ENCODE measurements at places on chromosomes 11 and 22.

GRCh38 chr22:44205516-44206329 is 25.0 kb downstream of the PARVG start:
- no peak for DNase-seq

- DNase-seq, result peak; percentile 19
Measured at GRCh38 chr22:21866833-21867527, 465 bp downstream of the MAPK1 start.

- no peak for DNase-seq
Measured at GRCh38 chr22:47621253-47621652, 858.8 kb downstream of the TBC1D22A start.

- DNase-seq, result no peak
Measured at GRCh38 chr11:45933846-45934579, 11.6 kb downstream of the LARGE2 start.

DNA sequence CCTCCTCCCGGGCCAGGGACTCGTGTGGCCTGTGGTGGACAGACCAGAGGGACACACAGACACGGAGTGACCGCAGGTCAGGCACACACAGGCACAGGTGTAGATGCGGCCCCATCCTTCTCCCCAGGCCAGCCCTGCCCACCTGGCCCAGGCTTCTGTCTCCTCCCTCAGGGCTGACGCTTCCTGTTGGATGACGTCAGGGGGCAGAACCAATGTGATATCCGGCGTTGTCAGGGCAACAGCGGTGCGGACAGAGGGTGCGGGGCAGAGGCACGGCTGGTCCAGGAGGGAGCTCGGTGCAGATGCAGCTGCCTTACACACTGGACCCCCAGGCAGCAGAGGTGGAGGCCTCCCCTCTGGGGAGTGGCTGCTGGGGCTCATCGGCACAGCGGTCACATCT is 2.9 kb upstream of the TUBGCP6 start:
- no peak for DNase-seq

DNA sequence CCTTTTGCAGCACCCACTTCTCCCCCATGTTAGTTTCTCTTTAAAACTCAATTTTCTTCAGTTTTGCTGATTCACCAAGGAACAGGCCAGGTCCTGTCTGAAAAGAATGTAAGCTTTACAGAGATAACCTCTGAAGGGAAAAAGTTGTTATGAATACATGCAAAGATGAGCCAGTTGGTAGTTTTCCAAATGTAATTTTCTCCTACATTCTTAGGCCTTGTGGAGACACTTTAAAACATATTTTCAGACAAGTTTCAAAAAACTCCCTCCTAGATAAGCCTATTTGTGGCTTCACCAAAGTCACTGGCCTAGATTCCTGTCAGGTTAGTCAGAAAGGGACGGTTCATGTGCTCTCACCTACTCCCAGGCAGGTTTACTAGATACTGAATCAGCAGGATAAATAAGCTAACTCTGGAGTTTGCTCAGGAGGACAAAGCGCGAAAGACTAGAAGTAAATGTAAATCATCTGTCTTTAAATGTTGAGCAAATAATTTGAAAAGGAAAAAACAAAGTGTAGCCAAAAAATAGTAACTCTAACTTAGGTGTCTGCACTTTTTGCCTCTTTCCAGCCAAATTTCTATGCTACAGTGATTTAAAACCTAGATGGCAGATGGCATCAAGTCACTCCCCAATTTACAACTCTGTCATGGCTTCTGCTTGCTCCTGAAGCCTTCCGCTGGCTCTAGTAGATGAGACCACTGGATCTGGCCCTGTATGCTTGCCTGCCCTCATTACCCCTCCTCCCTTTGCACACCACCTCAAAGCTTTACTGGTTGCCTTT is 4.9 kb upstream of the ATP6V1E1 start:
- no peak for DNase-seq

DNA sequence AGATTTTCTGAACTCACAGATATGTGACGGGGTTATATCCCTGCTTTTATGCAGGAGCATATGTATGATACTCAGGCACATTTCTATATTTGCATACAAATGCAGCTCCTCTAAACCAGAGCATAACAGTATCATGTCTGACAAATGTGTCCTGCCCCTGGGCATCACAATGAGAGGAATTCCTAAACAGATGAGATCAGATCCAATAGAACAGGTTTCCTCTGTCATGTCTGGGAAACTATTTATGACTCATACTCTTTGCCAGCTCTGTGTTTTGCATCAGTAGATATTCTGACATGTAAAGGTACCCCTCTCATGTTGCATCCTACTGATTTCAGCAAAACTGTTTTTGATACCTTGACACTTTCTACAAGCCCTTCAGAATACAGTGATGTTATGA is 29.4 kb downstream of the SYT9 start:
- peak; percentile 15 for DNase-seq

DNA sequence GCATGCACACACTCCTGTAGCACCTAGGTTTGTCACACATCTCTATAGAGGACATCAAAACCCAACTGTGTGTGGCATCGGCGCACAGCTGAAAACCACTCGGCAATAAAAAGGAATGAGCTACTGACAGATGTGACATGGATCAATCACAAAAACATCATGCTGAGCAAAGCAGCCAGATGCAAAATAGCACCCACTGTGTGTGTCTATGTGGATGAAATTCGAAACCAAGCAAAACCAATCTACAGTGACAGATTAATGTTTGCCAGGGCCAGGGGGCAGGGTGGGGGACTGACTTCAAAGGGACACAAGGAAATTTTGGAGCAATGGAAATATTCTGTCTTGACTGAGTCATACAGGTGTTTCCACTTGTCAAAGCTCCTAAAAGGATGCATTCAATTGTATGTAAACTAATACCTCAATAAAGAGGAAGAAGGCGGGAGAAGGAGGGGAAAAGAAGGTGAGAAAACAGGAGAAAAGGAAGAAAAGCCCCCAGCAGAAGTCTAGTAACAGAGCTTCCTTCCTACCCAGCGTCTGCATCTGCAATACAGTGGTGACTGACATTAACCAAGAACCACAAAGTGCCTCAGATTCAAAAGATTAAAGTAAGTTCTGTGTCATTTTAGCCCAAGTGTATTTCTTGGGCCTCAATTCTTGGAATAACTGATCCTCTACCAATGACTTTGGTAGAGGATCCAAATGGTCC is 49.8 kb downstream of the PACSIN2 start:
- DNase-seq, result no peak

- DNase-seq, result no peak
Measured at GRCh38 chr22:44317123-44317444, 4.3 kb upstream of the SHISAL1 start.

DNA sequence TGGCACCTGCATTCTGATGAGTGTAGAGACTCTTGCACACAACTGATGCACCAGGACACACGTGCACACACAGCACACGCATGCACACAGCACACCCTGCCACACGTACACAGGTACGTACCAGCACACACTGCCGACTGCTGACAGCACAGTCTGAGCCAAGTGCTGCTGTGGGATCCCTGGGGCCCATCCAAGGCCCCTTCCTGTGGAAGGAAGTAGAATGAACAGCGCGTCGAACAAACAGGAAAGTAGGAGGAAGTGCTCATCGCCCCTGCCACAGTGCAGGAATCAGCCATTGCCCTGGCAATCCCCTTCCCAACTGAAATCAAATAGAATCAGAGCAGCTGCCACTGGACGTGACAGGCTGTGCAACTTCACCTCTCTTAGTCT is 57.9 kb downstream of the CD82 start:
- DNase-seq, result peak; percentile 10

DNA sequence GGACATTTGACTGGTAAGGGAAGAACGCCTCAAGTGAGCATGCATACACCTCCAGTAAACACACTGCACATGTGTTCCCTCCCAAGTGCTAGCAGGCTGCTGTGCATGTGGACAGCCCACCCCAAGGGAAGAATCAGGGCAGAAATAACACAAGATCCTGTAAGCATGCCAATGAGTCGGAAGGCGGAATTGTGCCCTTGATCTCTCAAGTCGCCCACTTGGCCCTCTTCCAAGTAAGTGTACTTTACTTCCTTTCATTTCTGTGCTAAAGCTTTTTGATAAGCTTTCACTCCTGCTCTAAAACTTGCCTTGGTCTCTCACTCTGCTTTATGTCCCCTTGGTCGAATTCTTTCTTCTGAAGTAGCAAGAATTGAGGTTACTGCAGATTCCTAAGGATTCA is 139.6 kb downstream of the TRPC6 start:
- no peak for DNase-seq

- DNase-seq, result no peak
Measured at GRCh38 chr11:12290477-12290922, 86.9 kb upstream of the PARVA start.

DNA sequence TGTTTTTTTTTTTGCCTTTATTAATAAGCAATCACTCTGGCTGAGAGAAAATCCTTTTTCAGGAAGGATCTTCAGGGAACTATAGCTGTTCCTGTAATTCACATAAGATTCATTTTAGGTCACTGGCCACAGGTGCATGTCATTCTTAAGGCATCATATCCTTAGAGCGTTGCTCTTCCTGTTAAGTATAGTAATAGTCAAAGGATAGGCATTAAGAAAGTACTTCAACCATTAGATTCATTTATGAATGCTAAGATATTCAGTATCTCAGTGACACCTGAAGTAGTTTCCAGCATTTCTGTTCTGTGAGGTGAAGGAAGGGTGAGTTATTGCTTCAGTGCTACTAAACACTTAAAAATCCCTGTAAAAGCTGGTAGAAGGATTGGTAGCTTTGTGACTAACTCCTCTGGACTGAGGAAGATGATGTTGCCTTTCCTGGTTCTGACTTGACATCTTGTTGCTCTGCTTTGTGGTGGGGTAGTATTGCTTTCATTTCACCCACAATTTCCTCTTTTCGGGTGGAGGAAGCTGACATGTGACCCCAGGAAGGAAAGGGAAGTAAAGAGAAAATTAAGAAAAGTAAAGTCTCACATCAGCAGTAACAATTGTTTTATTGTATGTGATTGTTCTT is 34.7 kb downstream of the RNF169 start:
- DNase-seq, result peak; percentile 19

GRCh38 chr11:105152021-105152512 is 12.5 kb upstream of the CARD18 start:
- no peak for DNase-seq

GRCh38 chr11:102832612-102833011 is 10.8 kb downstream of the MMP3 start:
- DNase-seq, result no peak

- DNase-seq, result peak; percentile 68
Measured at GRCh38 chr22:19063581-19064353, 58.4 kb downstream of the DGCR2 start.

DNA sequence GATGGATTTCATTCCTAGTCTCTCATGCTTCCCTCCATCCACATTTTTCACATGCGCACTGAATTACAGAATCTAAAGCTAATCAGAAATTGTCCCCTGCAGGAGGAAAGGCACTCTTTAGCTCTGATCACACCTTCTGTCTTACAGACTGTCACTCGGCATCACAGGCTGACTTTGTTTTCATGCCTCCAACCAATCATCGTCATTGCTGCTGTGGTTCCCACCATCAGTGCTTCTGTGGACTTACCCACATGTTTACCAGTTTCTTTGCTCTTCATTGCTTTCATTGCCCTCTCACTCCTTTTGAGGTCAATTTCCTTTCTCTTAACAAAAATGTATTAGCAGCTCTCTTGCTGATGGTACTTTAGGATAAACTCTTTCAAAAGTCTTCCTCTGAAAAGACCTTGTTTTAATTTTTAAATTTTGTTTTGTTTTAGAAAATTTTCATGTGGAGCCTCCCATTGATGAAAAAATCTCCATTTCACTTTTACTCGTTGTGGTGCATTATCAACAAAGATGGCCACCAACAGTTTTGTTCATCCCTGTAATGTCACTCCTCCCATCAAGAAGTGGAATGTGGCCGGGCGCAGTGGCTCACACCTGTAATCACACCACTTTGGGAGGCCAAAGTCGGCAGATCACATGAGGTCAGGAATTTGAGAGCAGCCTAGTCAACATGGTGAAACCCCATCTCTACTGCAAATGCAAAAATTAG is 20.2 kb upstream of the TREH start:
- no peak for DNase-seq

DNA sequence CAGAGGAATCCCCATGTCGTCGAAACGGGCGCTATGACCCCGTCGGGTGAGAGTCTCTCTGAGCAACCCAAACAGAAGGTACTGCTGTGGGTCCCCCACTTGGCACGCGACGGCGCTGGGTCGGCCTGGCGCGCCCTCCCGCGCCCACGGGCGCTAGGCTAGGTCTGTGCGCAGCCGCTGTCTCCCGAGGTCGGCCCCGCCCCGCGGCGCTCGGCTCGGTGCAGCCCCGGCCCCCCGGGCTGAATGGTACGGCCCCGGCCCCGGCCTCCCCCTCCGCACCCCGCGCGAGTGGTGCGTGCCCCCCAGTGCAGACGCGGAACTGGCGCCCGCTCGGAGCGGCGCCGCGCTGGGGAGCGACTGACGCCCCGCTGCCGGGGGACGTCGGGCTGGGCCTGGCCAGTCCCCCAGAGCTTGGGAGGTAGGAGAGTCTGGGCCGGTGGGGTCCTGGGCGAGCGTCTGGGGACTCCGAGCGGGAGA is at the start of gene MADD:
Gene MADD (plus strand): TSS at position 305 of the 477 bp plus-strand sequence.
- peak; percentile 96 for DNase-seq

GRCh38 chr11:116813781-116814471 is 9.2 kb downstream of the APOA4 start:
- no peak for DNase-seq

DNA sequence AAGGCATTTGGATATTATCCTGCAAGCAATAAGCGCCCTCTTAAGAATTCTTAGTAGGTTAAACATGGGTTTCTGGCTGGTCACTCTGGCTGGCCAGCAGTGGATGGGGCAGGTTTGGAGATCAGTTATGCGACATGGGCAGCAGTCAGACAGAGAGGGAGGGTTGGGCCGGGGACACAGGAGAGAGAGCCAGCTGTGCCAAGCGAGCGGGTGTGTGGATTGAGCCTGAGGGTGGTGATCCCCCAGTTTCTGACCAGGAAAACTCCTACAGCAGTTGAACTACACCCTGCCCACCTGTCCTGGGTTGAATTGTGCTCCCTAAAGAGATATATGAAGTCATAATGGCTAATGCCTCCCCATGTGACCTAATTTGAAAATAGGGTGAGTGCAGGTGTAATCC is 671.2 kb downstream of the TBC1D22A start:
- DNase-seq, result peak; percentile 71

All from lower leg skin (tissue), 4 donors.